Upper lobe of right lung (tissue), 1 donor: ENCODE measurements at places on chromosomes 4 and X. TPM values are rescaled to one million over a fixed set of nuclear protein-coding genes. Genes with fewer than 3 reads are reported as not detected.

DNA sequence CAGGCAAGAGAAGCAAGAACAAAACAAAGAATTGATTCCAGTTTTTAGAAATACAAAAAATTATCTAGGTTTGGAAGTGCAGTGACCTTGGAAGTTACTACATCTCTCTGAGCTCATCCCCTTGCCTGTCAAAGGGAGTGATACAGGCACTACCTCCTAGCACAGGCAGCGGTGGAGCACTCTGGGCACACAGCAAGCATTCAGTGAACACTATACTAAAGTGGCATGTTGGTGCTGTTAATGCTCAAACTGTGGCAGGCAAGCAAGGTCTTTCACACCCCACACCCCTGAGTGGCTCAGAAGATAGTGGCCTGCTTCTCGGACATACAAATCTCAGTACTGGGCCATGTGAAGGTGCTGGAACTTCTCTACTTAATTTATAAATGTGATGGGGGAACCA lies 51.2 kb downstream of the DRD5 start:
- DNase-seq = no peak
- no peaks in the 10 kb centered on the region for H3K36me3 ChIP-seq
- no peak overlapping the region for H3K4me3 ChIP-seq
- no peak overlapping the region for H3K27ac ChIP-seq
- H3K27me3 ChIP-seq = no peaks in the 10 kb centered on the region

DNA sequence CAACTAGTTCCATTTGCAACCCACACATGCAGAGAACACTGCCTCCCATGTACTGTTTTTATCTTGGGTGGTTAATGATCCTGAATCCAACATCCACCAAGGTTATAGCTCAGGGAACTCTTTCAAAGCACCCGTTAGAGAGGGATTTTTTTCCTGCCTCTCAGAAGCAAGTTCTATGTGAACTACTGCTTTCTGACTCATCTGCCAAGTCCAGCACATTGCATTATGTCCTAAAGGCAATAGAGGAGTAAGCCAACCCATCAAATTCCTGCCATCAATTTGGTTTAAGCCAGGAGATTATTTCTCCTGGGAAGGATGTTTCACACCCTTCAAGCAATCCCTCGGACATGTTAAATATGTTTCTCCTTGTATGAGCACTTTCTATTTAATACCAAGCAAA lies 334.5 kb downstream of the GASK1B start:
- no peaks in the 10 kb centered on the region for H3K4me1 ChIP-seq
- no peak for DNase-seq
- H3K36me3 ChIP-seq = no peaks in the 10 kb centered on the region
- no peak overlapping the region for H3K4me3 ChIP-seq
- H3K27me3 ChIP-seq = no peaks in the 10 kb centered on the region
- H3K27ac ChIP-seq = no peak overlapping the region

- peaks cover 8% of the 10 kb centered on the region for H3K4me1 ChIP-seq
- H3K36me3 ChIP-seq = no peaks in the 10 kb centered on the region
- peak; percentile 68 for DNase-seq
- peaks cover 26% of the 10 kb centered on the region for H3K27me3 ChIP-seq
- peak overlapping the region; percentile 49 for H3K4me3 ChIP-seq
Measured at GRCh38 chr4:114599231-114599902, 760 bp downstream of the UGT8 start.

DNA sequence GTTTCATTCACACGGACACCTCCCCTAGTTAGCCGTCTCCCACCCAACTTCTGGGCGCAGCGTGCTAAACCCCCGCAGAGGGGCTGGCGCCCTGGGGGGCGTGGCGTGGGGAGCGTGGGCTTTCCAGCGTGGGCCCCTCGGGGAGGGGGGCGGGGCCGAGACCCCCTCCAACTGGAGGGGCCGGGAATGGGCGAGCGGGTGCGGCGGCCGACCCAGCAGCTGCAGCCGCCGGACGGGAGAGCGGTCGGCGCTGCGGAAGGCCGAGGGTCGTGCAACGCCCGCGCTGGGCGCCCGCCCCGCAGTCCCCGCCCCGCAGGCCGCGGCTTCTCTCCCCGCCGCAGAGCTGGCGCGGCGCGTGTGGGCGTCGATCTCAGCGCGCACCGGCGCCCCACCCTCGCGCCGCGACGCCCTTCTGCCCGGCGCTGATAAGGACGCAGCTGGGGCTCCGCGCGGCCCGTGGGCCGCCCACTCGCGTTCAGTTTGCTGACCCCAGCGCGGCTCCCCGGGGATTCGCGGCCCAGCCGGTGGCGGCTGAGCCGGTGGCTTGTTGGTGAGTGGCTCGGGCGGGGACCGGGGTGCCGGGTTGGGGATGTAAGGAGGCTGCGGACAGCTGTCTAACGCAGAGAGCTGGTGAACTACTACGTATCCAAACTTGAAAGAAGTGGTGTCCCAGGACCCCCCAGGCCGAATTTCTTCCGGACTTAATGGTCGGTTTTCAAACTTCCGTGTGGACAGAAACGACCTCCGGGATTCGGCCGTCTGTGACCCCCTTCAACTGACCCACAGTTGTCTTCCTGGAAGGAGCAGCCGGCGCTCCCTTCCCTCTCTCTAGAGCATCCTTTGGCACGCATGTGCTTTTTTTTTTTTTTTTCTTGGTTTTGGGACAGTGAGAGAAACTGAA lies 1.5 kb downstream of the FHDC1 start:
- peaks cover 8% of the 10 kb centered on the region for H3K4me1 ChIP-seq
- DNase-seq = peak; percentile 78
- H3K27me3 ChIP-seq = peaks cover 3% of the 10 kb centered on the region
- no peaks in the 10 kb centered on the region for H3K36me3 ChIP-seq
- H3K4me3 ChIP-seq = peak overlapping the region; percentile 68
- peak overlapping the region; percentile 73 for H3K27ac ChIP-seq

The MAGEE1 gene
- total RNA-seq = 2.6 TPM

The TMPRSS11F gene
- total RNA-seq = not detected
